ENCODE measurements at places on chromosomes 13 and 19. TPM values are rescaled to one million over a fixed set of nuclear protein-coding genes. Genes with fewer than 3 reads are reported as not detected.
A peak's percentile ranks its signal among the peaks of the same experiment; 100 is the strongest.

GRCh38 chr19:6233827-6234511, 45.8 kb downstream of the MLLT1 start:
- DNase-seq = no peak

- DNase-seq = no peak
Observed at GRCh38 chr13:32639502-32640105, 53.4 kb downstream of the PDS5B start.

Gene KASH5
- total RNA-seq = not detected

Gene NLRP4
- total RNA-seq = not detected

DNA sequence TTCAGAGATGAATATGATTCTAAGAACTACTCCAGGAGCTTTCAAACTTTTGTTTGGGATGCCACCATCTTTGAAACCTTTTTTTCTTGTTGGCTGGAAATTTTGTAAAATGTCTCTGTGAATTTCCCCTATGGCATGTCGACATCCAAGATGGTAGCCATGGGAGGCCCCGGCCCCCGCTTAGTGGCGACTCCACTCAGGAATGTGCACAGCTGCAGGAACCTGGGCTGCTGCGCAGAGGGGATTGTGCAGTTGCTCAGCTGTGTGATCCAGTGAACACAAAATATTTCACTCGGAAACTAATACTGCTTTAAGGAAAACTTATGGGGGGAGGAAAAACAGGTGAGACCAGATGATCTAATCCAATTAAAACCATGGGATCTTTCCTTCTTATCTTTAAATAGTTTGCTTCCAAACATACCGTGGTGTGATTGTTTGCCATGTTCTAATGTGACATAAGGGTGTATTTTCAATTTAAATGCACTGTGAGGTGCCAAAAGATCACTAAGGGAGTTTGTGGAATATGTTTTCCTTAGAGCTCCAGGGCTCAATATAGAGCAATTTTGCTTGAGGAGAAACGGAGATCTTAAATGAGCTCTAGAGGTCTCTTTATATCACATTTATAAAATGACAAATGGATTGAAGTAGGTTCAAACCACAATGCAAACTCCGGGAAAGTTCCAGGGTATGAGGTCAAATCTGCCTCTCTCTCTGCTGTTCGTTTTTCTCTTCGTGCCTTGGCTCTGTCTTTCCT, 497.7 kb downstream of the FGF9 start:
- no peak for DNase-seq

DNA sequence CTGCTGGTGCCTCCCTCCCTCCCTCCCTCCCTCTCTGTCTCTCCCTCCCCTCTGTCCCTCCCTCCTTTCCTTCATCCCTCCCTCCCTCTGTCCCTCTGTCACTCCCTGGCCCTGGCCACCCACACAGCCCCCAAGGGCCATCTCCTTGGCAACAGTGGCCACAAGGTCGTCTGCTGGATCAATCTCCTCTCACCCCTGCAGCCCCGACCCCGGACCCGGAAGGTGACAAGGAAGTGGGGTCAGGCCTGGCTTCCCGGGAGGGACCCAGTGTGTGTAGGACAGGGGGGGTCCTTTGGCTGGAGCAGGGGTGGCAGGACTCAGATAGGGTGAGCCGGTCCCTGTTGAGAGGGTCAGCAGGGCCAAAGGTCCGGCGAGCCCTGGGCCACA, 21.9 kb upstream of the TCF3 start:
- DNase-seq = no peak

DNA sequence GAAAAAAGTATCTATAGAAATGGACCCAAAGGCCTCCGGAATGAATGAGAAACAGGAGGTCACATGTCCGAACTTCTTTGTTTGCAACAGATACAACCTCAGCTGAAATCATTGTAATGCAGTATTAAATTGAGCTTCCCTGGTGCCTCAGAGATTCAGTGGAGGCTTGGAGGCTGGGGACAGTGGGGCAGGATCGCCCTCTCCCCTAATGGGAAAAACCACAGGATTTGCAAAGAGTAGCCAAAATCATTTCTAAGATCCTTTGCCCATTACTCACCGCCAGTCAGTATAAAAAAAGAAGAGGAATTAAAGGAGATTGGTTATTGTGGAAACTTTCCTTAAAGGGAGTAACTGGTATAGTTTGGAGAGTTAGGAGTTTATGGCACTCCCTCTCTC, 30.4 kb upstream of the IRS2 start:
- DNase-seq = no peak

Gene RASAL3
- total RNA-seq = 4.1 TPM

DNA sequence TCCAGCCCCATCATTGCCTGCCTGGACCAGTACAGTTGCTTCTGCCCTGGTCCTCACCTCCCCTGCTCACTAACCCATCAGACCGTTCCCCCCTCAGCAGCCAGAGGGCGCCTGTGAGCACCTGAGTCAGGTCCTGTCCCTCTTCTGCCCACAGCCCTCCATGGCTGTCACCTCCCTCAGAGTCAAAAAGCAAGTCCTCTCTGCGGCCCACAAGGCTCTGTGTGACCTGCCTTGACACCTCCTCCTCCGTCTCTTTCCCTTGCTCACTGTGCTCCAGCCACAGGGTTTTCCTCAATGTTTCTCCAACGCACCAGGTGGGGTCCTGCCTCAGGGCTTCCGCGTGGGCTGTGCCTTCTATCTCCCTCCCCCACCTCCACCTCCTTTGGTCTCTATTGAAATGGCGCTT, 29.4 kb upstream of the PTPRS start:
- DNase-seq = no peak

- no peak for DNase-seq
Observed at GRCh38 chr13:80168089-80168850, 172.7 kb downstream of the SPRY2 start.

- no peak for DNase-seq
Observed at GRCh38 chr13:26007261-26008125, 44.3 kb downstream of the SHISA2 start.

GRCh38 chr19:47331931-47332547, at the start of gene C5AR2:
C5AR2 (plus strand) TSS chr19:47332175; CDS start chr19:47340800, 8,625 bp downstream.
- DNase-seq = peak; percentile 88

- DNase-seq = no peak
Observed at GRCh38 chr13:108212886-108213285, 2.5 kb downstream of the LIG4 start.

GRCh38 chr19:5006201-5006600, 37.3 kb downstream of the KDM4B start:
- DNase-seq = no peak

DNA sequence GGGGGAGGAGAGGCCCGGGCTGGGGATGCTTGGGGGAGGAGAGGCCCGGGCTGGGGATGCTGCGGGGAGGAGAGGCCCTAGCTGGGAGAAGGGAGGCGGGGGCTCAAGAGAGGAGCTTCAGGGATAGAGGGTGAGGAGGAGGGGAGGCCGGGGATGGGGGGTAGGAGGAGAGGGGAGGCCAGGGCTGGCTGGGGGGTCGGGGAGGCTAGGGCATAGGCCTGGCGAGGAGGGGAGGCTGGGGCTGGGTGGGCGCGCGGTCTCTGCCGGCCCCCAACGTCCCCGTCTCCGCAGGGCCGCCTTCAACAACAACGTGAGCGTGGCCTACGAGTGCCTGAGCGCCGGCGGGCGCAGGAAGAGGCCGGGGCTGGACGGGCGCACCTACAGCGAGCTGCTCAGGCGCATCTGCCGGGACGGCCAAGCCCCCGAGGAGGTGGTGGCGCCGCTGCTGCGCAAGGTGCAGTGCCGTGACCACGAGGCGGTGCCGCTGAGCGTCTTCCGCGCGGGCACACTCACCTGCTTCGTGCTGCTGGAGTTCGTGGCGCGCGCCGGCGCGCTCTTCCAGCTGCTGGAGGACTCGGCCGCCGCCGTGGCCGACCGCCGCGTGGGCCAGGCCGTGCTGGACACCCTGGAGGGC, 11.4 kb downstream of the TPGS1 start:
- DNase-seq = no peak

Gene ADM5
- 1.3 TPM for total RNA-seq

GRCh38 chr19:52221831-52222375, 32.1 kb downstream of the PPP2R1A start:
- no peak for DNase-seq

Gene SGCG
- total RNA-seq = 2.9 TPM

DNA sequence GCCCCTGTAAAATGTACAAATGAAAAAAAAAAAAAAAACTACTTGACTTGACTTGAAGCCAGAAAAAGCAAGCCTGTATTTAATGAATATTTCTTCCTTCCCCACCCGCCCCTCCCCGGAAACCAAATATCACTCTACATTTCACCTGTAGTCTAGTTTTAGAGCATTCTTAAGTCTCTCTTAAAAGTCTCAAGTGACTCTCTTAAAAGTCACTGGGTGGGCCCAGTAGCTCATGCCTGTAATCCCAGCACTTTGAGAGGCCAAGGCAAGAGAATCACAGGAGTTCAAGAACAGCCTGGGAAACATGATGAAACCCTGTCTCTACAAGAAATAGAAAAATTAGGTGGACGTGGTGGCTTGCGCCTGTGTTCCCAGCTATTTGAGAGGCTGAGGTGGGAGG, 72.0 kb downstream of the TSC22D1 start:
- DNase-seq = no peak

- no peak for DNase-seq
Observed at GRCh38 chr19:3361384-3362216, 4.8 kb upstream of the NFIC start.

- no peak for DNase-seq
Observed at GRCh38 chr13:105436943-105437342, 1098.5 kb downstream of the EFNB2 start.

- DNase-seq = no peak
Observed at GRCh38 chr13:43132257-43132656, 108.9 kb downstream of the DNAJC15 start.

GRCh38 chr13:59954601-59955000, 209.1 kb downstream of the DIAPH3 start:
- DNase-seq = no peak

GRCh38 chr19:6811378-6811777, 38.9 kb downstream of the VAV1 start:
- no peak for DNase-seq

GRCh38 chr19:33186431-33187182, 7.5 kb upstream of the LRP3 start:
- DNase-seq = no peak

DNA sequence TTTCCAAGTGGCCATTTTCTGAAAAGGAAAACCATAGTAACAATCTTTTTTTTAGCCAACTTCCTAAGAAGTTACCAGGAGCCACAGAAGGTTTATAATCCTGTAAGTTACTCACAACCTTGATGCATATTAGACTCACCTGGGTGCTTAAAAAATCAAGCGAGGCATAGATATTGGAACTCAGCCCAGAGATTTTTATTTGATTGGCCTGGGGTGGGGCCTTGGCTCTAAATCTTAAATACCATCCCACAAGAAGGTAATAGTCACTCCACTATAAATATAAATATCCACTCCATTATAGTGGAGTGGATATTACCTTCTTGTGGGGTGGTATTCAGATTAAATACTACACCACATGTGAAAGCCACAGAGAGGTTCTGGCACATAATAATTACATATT, 429.6 kb downstream of the RFC3 start:
- DNase-seq = no peak

DNA sequence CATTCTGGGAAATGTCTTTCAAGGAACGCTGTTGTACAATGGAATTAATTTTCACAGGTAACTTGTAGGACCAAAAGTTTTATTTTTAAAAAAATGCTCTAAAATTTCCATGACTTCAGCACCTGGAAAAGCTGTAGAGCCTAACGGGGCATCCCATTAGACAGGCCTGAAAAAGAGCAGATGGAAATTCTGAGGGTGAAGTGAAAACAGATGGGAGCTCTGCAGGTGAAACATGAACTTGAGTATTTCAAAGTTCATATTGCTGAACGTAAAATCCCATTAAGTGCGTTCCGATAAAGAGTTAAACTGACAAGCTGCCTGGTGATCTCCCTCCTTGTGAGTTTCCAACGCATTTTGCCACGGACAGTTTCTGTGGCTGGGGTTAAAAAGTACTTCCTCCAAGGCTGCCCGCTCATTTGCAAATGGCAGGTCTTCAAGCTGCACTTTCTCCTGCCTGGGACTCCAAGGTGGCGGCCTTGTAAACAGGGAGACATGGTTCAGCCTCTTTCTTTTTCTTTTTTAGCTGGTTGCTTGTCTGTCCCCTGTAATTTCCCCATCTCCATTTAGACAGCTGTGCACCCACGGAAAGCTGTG, 450.4 kb downstream of the FGF9 start:
- DNase-seq = no peak

- DNase-seq = peak; percentile 90
Observed at GRCh38 chr19:37594982-37595382, 306 bp downstream of the ZNF540 start.

DNA sequence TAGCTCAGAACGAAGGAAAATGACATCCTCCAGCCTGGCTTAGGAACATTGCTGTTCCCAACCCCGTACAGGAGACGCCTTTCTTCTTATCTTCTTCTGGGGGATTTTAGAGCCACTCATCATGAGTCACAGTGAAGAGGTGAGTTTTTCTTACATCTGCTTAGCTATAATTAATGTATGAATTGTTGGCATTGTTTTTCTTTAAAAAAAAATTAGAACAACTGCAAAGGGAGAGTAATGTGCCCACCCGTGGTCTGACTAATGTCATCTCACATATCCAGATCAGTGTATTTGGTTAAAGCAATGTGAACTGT, 310.6 kb upstream of the TSHZ3 start:
- DNase-seq = no peak

DNA sequence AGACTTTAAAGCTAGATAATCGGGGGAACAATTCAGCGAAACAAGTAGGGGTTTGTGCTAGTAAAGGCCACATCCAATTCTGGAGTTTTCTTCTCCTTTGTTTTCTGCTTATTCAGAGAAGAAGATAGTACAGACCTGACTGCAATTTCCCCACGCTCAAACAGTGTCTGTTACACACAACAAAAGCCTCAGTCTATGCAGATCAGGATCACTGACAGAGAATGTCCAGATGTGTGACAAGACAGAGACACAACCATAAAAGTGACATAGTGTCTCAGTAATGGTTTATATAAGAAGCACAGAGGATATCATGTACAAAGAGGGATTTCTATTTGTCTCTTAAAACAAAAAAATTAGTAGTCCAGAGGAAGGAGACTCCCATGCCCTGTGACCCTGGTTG, 70.7 kb upstream of the GTF3A start:
- DNase-seq = no peak

- DNase-seq = no peak
Observed at GRCh38 chr19:19347401-19348110, 26.9 kb downstream of the MAU2 start.

DNA sequence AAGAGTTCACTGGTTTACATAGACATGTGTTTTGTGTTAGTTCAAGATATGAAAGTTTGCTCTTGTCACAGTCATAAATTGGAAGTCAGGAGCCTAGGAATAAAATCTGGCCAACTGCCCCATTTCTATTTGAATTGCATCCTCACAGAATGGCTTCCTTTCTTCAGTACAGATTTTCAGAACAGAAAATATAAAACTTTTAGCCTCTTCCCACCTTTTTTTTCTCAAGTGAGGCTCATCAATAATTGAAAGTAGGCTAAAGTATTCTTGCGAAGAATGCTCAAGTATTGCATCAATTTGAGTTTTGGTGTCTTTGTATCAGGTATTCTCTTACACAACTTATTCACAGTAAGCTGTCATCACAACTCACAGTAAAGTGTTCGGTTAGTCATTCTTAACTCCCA, 802.7 kb downstream of the PCDH9 start:
- DNase-seq = no peak

- DNase-seq = no peak
Observed at GRCh38 chr13:46281779-46282178, 70.1 kb downstream of the LRRC63 start.

Data from mesenteric fat pad (tissue), 1 donor.